IMR-90 (cell line): ENCODE measurements at places on chromosomes 16 and 17. TPM values are rescaled to one million over a fixed set of nuclear protein-coding genes. Genes with fewer than 3 reads are reported as not detected.

GRCh38 chr16:70159355-70160348 lies 13.9 kb upstream of the CLEC18C start:
- DNase-seq: peak; percentile 58
- peaks cover 51% of the 10 kb centered on the region for H3K36me3 ChIP-seq
- peaks cover 8% of the 10 kb centered on the region for H3K4me1 ChIP-seq
- H3K27me3 ChIP-seq: no peaks in the 10 kb centered on the region

GRCh38 chr16:49793244-49793643 lies 62.7 kb downstream of the ZNF423 start:
- no peaks in the 10 kb centered on the region for H3K27me3 ChIP-seq
- H3K4me1 ChIP-seq: no peaks in the 10 kb centered on the region
- H3K4me3 ChIP-seq: no peak overlapping the region
- H3K27ac ChIP-seq: no peak overlapping the region
- no peaks in the 10 kb centered on the region for H3K36me3 ChIP-seq

- H3K36me3 ChIP-seq: no peaks in the 10 kb centered on the region
- no peak overlapping the region for H3K27ac ChIP-seq
- H3K27me3 ChIP-seq: no peaks in the 10 kb centered on the region
These were observed 46.0 kb upstream of the ADAMTS18 start for GRCh38 chr16:77480681-77481315.

- H3K4me1 ChIP-seq: peaks cover 4% of the 10 kb centered on the region; the same call in 1 of the 2 replicates
- H3K4me3 ChIP-seq: no peak overlapping the region
- H3K27me3 ChIP-seq: peaks cover 17% of the 10 kb centered on the region
- H3K36me3 ChIP-seq: no peaks in the 10 kb centered on the region
- no peak for DNase-seq
These were observed 2.1 kb downstream of the P2RX5 start for GRCh38 chr17:3693829-3694231.

The CCL7 gene
- total RNA-seq: 0.18 and 0.28 TPM in 2 replicates

The CDRT15L2 gene
- not detected in 2 replicates for total RNA-seq

The KCNH4 gene
- total RNA-seq: not detected in 2 replicates

DNA sequence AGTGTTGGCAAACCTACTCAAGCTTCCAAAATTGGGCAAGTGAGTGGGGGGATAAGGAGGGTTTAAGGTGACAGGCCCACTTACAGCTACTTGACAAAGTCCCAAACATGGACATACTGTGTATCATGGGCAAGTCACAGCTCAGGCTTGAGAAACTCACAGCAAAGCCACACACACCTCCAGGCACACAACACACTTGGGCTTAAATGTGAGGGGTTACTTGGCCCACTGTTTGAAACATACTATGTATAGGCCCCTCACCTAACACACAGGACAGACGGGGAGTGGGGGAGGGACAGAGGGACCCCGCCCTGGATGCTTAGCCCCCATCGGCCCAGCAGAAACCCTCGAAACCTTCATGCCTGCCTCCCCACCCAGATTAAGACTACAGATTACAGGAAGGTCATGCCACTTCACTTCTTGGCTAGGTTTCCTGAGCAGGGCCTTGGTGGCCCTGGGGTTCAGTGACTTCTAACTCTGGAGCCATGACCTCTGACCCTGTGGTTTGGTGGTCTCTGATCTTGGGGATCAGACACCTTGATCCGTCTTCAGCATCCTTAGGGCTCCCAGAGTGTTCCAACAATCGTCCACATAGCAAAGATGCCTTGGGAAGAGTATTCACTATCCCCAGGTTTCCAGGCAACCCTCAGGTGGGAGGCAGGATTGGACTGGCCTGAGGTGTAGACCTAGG lies 2.3 kb upstream of the SAMD14 start:
- DNase-seq: no peak
- no peak overlapping the region for H3K27ac ChIP-seq
- peaks cover 29% of the 10 kb centered on the region for H3K36me3 ChIP-seq
- H3K4me3 ChIP-seq: no peak overlapping the region

The EMC6 gene
- total RNA-seq: 10.8 and 10.9 TPM in 2 replicates

DNA sequence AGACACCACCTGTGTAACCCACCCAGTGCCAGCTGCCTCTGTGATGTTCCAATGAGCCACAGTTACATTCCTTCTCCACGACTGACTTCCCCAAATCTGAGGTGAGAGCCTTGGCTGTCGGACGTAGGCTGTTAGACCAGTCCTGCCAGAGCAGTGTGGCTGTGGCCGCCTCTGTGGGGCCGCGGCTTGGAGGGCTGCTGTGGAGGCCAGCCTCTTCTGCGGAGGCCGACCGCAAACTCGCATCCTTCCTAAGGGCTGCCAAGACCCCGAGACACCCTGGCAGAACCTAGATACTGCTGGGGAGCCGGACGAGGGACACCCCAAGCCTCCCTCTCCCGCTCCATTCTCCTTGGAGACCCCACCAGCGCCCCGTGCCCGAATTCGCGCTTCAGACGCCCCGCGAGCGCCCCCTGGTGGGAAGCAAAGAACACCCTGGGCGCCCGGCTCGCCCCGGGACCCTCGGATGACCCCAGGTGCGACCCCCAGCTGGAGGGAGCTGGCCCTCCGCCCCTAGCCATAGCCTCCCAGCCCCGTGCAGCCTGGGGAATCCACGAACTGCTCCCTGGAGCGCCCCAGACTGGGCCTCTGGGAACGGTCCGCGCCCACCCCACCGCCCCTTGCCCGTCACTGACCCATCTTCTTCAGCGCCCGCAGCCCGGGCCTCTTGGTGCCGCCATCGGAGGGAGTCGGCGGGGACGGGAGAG lies 547 bp downstream of the PLCD3 start:
- H3K27ac ChIP-seq: peak overlapping the region; percentile 70
- H3K27me3 ChIP-seq: no peaks in the 10 kb centered on the region
- peaks cover 41% of the 10 kb centered on the region for H3K4me1 ChIP-seq
- H3K36me3 ChIP-seq: no peaks in the 10 kb centered on the region
